ENCODE measurements at places on chromosomes 6 and 20.

DNA sequence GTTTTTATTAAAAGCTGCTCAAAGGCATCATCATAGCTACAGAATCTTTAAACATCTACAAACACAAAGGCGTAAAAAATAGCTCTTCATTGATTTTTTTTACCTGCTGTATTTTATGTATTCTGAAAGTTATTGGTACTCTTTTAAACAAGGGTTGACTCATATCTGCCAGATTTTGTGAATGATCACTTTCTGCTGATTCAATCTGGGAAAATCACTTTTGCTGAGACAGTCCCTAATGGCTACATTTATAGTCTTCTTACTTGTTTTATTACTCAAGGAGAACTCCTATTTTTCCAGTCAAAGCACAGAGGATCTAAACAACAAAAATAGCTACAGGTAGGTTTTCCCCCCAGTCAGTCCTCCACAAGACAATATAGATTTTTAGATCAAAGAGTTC, 739.0 kb downstream of the CBLN4 start:
- DNase-seq: no peak

DNA sequence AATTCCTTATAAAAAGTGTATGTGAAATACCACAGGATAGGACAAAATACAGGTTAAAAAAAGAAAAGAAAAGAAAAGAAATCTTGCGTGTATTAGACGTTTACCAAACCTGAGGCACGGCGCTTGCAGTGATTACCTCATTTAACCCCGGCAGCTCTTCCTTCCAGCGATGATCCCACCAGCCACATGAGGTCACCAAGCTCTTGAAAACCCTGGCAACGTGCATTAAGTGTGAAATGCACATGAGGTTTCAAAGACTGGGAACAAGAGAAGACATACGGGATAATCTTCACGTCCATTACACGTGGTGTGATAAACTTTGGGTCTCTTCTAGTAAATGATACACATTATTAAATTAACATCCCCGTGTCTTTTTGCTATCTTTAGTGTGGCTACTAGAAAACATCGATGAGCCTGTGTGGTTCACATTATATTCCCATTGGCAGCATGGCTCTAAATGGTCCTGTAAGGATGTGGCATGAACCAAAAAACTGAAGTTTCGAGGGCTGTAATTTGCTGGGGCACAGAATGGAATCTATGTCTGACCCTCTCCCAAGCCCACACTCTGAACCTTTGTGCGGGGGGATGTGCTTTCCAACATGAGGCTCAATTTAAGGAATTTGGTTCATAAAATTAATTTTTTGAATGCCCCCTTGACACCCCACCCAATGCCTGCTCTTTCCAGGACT, 59.2 kb upstream of the THBS2 start:
- no peak for DNase-seq

- no peak for DNase-seq
Measured at GRCh38 chr6:85458184-85458583, 8.3 kb downstream of the NT5E start.

DNA sequence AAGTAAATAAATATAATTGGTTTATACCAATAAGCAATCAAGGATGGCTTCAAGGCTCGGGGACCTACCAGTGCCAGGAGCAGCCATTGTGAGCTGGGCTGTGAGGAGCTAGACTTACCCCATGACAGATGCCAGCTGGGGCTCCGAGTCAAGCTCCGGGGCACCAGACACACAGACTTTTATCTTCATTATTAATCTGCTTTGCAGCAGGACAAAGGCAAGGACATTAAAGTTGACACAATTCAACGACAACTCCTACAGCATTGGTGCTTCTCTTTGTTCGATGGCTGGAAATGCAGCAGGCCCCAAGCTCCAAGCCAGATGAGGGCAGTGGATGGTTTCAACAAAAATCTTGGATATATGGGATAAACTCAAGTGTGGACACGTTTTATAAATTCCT, 68.3 kb downstream of the CD24 start:
- DNase-seq: no peak

DNA sequence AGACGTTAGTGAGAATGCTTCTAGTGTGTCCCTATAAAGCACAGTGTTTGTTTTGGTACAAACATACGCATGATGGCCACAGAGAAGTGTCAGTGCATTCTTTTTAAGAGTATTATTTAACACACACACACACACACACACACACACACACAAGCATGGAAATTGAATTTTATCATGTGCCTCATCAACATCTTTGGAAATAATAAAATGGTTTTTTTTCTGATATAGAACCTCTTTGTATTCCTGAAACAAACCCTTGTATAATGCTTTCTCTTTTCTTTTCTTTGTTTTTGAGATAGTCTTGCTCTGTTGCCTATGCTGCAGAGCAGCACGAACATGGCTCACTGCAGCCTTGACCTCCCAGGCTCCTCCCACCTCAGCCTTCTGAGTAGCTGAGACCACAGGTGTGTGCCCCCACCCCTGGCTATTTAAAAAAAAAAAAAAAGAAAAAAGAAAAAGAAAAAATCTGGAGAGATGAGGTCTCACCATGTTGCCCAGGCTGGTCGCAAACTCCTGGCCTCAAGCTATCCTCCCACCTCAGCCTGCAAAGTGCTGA, 116.2 kb upstream of the SYNDIG1 start:
- no peak for DNase-seq

DNA sequence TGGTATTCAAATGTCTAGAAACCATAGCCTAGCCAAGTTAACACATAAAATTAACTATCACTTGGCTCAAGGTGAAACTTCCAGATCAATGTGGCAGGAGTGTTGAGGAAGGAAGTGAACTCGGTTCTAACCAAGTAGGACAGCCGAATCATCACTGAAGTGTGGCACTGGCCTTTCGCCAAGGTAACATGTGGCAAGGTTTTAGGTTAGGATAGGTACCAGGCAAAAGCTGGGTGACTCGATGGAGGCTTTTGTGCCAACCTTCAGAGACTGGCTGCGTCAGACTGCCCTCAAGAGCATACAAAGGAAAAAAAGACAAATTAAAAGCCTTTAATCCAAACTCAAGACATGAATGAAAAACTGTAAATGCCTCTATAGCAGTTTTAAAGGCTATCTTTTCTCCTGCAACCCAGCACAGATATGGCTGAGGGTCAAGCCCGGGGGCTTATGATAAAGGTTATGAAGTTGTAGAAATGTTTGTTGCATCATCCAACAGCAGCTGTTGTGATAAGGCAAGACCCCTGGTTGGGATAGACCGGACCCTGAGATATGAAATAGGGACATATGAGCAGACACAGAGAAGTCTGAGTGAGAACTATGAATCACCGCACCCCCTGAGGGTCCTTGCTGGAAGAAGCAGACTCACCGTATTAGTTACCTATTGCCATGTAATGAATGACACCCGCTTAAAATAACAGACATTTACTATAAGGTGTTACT, 11.9 kb downstream of the PSMB9 start:
- DNase-seq: no peak

- DNase-seq: no peak
Measured at GRCh38 chr20:45432294-45432693, 16.4 kb downstream of the PIGT start.

Data from stimulated activated CD8-positive, alpha-beta memory T cell treated with anti-CD3 and anti-CD28 coated beads, Interleukin-7, amount 100 ng/mL, for 24 hours (primary cell).